D341Med (cell line): ENCODE measurements at places on chromosomes 4 and X.

DNA sequence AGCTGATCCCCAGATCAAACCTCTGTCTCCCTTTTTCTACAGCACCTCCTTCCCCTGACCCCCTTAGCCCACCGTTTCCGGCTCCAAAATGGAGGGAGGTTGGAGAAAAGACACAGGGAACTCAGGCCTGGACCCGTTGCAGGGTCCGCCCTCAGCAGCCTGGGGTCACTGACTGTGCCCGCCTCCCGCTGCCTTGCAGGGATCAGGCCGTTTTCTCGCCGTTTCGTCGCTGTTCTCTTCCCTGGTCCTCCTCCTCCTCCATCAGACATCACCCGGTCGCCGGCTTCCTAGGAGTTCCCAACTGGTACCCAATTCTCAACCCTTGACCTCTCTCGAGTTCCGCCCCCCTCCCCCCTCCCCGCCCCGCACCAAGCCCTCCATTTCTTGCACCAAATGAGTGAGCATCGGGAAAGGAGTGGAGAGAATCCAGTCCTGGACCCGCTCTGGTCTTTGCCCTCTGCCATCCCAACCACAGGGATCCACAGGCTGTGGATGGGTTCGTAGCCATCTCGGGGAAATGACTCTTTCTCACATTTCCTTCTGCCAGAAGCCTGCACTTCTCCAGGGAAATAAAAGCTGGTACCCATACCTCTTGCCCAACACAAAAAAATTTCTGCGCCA, 493 bp downstream of the TCEAL5 start:
- no peak for DNase-seq

- DNase-seq: no peak
These were observed 1.2 kb upstream of the N4BP2 start for GRCh38 chr4:40055511-40055862.

DNA sequence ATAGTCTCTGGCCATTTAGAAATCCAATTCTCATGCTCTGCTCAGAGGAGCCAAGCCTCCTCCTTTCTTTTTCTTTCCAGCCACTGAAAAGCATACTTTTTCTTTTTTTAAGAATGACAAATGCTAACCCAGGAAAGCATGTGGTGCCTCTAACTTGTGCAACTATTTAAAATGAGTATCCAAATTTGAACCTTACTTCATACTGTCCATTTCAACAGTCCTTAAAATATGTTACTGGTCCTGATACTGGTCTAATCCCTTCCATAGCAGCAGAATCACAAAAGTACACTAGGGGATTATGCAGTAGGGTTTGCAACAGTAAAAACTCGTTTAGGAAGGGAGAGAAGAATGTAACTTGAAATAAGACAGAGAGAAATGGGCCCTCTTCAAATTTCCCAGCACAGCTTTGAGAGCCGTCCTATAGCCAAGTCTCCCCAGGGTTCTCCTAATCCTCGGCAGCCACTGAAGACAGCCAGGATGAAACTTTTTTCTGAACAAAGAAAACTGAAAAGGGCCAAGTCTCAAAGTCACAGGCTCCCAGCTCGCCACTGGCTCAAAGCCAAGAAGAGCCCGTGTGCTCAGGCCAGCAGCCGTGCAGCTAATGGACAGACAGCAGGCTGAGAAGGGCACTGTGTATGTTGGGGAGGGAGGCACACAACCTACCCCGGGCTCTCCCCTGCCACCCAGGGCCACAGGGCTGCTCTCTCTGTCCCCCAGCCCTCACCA, 39.5 kb downstream of the GPC4 start:
- DNase-seq: peak; percentile 3

DNA sequence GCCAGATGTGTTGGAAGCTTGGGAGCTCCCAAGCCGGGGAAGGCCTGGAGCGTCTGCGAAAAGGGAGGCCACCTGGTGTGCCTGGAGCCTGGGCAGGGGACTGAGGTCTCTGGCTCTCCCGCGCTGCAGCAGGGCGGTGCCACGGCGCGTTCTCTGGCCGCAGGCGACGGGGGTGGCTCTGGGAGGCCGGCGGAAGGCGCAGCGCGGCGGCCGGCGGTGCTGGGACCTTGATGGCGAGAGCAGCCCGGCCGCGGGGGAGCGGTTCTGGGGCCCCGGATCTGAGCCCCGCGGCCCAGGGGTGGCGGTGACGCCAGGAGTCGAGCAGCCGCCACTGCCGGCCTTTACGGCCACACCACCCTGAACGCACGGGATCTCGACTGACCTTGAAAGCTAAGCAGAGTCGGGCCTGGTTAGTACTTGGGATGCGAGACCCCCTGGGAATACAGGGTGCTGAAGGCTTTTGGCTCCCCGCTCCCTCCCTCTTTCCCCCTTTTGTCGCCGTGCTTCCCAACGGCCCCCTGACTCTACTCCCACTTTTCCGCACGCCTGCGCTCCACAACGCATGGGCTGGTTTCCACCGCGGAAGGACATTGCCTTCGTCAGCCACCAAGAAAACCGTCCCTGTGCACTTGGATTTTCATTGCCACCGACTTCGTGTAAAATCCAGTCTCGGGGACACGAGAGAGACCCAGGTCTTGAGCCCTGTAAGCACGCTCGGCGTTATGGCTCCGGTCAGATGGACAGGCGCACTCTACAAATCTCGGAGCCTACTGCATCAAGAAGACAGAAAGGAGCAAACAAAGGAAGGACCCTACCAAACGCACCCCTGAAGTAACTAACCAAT, 9.5 kb downstream of the FRG2 start:
- no peak for DNase-seq

DNA sequence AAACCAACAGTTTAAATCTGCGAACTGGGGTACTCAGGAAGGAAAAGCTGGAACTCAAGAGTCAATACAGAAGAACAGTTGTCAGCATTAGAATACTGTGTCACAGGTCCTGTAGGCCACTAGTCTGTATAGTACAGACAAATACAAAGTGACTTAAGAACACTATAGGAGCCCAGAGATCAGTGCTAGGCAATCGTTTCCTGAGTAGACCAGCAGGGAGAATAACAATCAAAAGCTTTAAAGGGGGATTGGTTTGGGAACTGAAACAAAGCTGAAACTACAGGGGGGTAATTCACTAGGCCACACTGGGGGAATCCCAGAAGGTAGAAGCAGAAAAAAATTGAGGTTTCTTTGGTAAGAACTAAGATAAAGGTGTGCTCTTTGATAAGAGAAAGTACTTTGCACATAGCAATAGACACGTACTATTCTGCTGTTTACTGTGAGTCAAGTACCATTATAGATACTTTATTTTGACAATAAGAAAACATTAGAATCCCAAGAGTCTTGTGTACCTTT, 339.7 kb downstream of the PCDH19 start:
- DNase-seq: no peak

DNA sequence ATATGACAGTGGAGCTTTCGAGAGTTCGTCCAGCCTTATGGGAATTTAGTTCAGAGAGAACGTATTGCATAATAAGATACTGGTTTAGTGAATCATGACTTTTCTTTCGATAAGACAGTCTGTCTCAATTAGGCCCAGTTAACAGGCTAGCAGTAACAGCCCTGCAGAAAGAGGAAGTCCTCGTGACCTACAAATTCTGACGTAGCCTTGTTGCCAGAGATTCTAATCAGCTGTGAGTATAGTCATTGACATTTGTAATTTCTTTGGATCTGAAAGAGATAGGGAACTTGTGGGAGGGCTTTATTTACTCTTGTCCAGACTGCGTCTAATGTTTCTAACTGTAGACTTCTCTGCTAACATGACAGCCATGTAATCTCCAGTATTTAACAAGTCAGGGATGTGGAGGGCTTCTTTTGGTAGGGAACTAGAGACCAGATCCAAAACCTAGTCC, 15.8 kb downstream of the ART3 start:
- DNase-seq: no peak

DNA sequence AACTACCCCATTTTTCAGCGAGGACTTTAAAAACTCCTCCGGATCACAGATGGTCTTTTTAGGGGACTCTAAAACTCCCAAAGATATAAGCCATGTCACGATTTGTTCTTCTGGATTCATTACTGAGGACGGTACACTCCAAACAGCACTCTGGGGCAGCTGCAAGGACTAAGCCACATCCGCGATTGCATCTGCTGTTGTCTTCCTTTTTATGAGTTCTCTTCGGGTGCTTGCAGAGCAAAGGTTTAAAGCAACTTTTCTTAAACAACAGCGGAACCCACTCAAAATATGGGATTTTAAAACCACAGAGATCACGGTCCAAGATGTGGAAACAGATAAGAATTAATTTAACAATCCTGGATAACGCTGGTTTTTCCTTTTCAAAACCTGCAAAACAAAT, at the start of gene ARHGEF6:
Gene ARHGEF6 (minus strand): TSS at position 170 of the 400 bp plus-strand sequence. CDS start 50 bp downstream, at position 120.
- no peak for DNase-seq

DNA sequence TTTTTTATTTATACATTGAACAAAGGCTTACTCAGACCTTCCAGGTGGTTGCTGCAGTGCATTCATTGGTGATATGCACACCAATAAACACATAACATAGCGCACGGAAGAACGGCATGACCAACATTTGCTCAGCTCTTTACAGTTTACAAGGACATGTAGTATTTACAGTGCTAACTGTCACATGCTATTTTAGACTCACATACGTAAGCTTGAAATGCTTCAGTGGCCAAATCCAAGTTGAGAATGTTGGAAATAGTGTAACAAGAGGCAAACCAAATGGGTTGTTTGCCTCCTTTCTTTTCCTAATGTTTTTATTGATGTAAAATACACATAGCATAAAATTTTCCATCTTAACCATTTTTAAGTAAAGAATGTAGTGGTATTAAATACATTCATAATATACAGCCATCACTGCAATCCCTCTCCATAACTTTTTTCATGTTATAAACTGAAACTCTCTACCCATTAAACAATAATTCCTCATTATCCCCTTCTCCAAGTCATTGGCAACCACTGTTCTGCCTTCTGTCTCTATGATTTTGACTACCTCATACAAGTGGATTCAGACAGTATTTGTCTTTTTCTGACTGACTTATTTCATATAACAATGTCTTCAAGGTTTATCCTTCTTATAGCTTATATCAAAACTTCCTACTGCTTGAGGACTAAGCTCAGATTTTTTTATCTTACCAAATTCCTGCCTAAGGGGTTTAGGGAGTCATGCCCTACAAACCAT, 1722.9 kb upstream of the AGA start:
- DNase-seq: no peak

DNA sequence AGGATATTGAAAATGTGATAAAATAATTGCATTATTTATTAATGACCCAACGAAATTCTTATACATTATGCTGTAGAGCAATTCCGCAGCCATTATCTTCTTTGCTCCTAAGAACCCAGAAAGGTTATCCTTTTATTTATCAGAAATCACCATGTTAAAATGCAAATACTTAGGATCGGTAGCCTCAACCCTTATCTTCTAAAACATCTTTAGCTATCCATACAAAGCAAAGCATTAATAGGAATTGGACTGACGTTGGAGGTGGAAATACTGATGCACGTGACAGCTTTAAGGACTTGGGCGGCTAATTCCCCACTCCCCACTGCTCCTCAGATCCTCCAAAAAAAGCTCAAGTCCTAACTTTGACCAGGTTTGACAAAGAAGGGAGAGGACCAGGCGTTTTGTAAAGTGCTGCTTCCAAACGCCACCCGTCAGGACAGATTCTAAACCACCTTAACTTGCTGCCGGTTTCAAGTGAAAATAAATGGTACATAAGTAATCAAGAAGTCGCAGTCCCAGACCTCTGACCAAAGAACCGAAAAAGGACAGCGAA, 539 bp upstream of the SPCS3 start:
- DNase-seq: no peak

DNA sequence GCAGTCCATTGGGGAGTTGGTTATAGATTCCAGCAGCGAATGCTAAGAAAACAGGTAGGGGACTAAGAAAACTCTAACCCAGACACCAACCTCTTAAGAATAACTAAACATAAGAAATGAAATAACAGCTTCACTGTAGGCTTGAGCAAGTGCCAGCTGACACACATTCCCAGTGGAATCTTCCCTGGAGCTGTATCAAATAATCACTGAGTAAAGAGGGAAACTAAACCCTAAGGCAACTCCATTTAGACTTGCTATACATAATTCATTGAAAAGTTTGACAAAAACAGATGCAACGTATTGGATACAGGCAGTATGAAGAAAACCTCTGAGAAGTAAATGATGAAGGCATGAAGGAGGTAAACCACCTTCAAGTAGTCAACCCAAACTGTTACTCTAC, 293.5 kb downstream of the OPHN1 start:
- DNase-seq: no peak

GRCh38 chr4:120865985-120866384, 56.5 kb downstream of the PRDM5 start:
- no peak for DNase-seq

DNA sequence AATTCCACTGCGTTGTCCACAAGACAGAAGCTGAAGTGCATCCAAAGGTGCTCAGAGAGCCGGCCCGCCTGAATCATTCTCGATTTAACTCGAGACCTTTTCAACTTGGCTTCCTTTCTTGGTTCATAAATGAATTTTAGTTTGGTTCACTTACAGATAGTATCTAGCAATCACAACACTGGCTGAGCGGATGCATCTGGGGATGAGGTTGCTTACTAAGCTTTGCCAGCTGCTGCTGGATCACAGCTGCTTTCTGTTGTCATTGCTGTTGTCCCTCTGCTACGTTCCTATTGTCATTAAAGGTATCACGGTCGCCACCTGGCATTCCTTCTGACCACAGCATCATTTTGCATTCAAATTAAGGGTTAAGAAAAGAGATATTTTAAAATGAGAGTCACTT, 115.5 kb downstream of the NFKB1 start:
- no peak for DNase-seq

- no peak for DNase-seq
These were observed 240.3 kb upstream of the GPC4 start for GRCh38 chrX:133655275-133656265.

DNA sequence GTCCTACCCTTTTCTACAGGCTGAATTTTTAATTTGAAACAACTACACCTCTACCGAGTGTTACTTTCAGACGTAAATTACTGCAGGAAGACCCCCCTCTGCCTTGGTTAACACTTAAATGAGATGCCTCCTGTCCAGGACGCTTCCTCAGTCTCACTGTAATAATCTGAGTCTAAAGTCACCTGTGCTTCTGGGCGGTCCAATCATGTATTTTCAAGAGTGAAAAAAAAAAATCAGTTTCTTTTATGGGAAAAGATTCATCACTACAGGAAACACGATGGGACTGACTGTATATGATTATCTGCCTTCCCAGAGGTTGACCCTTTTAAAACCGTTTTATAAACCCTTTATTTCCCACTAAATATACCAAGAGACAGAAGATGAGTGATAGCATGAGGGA, 776 bp downstream of the RBM47 start:
- DNase-seq: no peak

GRCh38 chr4:66647476-66647875, 897.8 kb downstream of the CENPC start:
- no peak for DNase-seq
